ENCODE measurements at places on chromosomes 16 and 17. TPM values are rescaled to one million over a fixed set of nuclear protein-coding genes. Genes with fewer than 3 reads are reported as not detected.

- no peak for DNase-seq
Observed at GRCh38 chr17:19763416-19763815, 15.3 kb upstream of the ALDH3A1 start.

GRCh38 chr17:65712383-65713267 lies 151.2 kb upstream of the AXIN2 start:
- DNase-seq = no peak

- no peak for DNase-seq
Observed at GRCh38 chr17:82018152-82018988, 4.3 kb downstream of the CENPX start.

Gene CRHR1
- total RNA-seq = not detected

Gene DNASE1L2
- 0.60 TPM for total RNA-seq

Gene CDH3
- under 0.01 TPM for total RNA-seq

Gene KRTAP4-3
- total RNA-seq = not detected
